Retinal pigment epithelial cell (primary cell): ENCODE measurements at places on chromosomes 16 and 17.

DNA sequence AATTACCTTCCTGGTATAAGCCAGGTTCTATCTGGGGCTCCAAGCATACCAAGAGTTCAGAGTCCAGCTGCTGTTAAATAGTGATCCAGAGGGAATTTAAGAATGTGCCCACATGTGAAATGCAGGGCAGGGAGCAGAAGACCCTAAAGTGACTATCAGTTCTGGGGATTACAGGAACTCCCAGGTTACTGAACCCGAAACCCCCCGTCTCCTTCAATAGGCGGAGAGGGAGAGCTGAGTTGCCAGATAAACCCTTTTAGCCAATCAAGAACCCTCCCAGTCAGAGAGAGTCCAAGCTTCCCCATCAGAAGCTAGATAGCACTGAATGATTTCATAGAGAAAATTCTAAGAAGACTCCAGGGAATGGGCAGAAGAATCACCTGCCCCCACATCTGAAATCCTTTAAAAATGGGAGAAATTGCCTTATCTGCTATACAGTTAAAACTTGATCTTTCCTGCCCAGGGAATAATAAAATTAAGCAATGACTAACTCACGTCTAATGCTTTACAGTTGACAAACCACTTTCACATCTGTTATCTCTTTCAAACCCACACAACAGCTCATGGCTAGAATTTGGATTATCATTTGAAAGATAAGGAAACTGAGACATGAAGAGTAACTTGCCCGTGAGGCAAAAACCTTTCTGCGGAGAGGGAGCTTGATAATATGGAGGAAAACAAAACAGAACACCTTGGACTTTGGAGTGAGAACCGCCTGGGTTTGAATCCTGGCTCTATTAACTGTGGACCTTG is 10.2 kb downstream of the NOG start:
- no peak for DNase-seq

DNA sequence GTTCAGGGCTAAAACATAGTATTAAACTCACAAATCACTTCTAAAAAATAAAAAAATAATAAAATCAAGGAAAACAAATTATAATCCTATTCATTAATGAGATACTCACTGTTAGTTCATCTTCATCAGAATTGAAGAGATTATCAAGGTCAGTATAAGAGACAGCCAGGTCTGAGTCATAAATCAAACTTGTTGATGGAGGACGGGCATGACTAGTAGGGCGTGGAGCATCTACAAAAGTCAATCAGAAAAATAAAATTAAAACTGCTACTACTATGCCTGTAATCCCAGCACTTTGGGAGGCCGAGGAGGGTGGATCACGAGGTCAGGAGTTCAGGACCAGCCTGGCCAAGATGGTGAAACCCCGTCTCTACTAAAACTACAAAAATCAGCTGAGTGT is 59.1 kb upstream of the INTS2 start:
- no peak for DNase-seq

- no peak for DNase-seq
Measured at GRCh38 chr17:63624531-63624880, 2.3 kb downstream of the MAP3K3 start.

- no peak for DNase-seq
Measured at GRCh38 chr16:31876951-31877828, 3.6 kb downstream of the ZNF267 start.

DNA sequence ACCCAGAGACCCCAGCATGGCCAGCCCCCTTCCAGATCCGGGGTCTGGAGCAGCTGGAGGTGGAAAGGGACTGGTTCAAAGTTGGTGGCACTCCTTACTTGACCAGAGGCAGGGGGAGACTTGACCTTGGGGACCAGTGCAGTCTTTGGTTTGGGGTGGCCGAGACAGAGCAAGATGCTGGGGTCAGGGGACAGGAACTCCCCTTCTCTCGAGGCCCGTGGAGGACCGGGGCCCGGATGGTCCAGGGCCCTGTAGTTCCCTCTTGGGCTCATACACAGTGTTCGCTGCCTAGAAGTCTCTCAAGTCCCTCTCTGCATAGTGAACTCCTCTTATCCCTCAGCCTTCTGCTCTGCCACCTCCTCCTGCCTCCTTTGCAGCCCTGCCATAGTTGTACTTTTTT is 601 bp upstream of the PRSS33 start:
- no peak for DNase-seq

DNA sequence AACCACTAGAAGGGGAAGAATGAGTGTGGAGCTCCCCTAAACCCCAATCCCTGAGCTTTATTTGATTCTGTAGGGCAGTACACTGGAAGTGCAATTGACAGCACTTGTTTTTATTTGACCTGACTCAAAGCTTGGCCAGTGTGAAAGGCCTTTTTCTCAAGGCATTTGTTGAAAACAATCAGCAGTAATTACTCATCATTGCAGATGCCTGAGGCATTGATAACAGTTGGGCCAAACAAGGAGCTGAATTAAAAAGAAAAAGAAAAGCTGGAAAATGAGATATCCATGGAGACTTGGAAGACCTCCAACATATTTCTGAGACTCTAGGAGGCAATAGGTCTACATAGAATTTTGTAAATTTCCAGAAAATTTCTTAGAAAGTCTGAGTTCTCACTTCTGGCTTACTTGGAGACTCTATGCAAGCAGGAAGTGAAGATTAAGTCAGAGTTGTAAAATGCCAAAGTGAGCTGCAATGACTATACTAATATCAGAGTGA is 200.8 kb upstream of the KCNJ16 start:
- peak; percentile 58 for DNase-seq
